Occipital lobe (tissue), 3 donors: ENCODE measurements at places on chromosomes 16 and 17.

DNA sequence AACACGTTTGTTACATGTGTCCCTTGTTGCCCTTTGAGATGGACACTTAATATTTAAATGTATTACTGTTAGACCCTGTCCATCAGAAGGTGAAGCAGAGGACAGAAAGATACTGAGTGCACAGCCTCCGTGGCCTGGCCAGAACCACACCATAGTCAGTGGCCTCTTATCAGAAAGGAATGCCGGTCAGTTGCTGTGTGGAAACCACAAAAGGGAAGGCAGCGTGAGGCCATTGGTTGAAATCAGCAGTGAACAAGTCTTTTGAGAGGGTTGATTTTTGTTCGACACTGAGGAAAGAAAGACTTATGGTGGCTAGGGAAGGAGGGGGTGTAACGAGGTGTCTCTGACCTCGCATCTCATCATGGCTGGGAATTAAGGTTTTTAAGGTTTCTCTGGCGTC lies 85.4 kb upstream of the CLEC18A start:
- no peak for DNase-seq

GRCh38 chr17:72151565-72152386 lies 31.0 kb downstream of the SOX9 start:
- peak; percentile 49 for DNase-seq

GRCh38 chr16:67156143-67156844 lies 3.4 kb downstream of the TRADD start:
- DNase-seq, result no peak

DNA sequence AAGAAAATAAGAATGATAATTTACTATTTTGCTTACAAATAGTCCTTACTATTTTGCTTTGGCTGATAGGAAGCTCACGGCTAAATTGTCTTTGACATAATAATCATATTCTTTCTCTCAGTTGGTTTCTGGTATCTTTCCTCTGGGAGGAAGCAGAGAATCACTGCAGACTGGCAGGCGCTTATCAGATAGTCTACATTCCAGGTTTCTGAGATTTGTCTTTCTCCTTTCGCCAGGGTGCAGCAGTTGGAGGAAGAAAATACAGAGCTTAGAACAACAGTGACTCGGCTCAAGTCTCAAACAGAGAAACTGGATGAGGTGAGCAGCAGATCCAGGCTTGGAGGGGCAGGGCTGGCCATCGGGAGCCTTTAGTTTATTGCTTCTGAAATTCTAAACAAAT lies 136.1 kb downstream of the RAB11FIP4 start:
- DNase-seq, result no peak

- DNase-seq, result no peak
Measured at GRCh38 chr17:61485067-61485775, 33.0 kb downstream of the TBX4 start.

DNA sequence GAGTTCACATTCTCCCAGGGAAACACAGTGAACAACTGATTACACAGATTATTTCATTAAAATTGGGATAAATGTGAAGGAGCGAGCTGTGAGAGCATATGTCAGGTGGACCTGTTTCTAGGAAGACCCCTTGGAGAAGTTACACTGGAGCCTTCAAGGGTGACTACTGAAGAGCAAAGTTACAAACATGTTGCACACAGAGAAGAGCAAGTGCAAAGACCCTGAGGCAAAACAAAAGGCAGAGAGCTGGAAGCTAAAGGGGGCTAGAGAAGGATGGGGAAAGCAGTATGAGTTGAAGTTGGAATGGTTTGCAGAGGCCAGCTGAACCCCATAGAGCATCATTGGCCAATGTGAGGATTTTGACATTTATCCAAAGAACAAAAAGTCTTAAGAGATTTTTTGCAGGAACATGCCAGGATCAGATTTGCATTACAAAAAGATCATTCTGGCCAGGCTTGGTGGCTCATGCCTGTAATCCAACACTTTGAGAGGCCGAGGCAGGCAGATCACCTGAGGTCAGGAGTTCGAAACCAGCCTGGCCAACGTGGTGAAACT lies 14.1 kb downstream of the PDZD9 start:
- DNase-seq, result no peak

DNA sequence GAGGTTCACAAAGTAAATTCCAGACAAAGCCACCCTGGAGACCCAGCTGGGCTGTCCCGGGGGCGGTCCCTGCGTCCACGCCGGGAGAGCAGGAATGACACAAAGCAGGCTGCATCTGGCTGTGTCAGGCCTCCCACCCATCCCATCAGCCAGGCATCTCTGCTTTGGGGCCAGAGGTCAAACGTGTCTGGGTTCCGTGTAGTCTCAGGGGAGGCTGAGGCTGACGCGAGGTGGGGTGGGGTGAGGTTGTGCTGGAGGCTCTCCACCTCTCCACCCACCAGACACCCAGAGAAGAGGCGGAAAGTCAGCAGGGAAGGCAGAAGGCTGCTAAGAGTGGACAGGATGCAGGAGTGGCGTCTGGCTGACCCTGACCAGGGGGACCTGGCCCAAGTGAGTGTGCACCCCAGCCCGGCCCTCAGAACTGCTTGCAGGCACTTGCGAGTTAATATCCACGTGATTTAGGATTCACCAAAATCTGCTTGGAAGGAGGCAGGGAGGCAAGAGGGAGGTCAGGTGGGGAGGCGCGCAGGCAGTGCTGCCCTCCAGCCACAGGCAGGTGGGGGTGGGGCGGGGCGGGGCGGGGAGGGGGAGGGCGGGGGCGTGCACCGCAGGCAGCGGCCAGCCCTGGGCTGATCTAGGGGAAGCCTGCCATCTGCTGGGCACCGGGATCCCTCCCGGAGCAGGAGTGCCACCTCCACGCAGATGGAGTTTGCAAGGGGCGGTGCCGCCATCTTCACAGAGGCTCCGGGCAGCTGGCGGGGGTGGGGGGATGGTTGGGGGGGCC lies 44.3 kb downstream of the TBC1D16 start:
- peak; percentile 75 for DNase-seq

GRCh38 chr17:74415608-74416396 lies 16.1 kb upstream of the GPRC5C start:
- no peak for DNase-seq

DNA sequence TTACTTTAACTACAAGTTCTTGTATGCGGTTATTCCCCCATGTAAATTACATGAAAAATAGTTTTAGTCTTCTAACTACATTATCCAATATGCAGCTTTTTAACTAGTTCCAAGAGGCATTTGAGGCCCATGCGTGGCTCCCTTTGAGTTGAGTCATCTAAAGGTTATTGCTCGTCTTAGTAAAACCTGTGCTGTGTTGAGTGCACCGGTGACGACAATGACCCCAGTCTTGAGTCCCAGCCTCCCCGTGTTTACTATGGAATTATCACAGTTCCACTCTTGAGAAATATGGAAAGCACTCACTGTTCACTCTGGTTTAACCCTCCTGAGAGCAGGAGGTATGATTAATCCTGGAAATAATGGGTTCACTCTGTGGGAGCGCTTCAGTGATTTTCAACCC lies 119.2 kb downstream of the PITPNC1 start:
- no peak for DNase-seq

DNA sequence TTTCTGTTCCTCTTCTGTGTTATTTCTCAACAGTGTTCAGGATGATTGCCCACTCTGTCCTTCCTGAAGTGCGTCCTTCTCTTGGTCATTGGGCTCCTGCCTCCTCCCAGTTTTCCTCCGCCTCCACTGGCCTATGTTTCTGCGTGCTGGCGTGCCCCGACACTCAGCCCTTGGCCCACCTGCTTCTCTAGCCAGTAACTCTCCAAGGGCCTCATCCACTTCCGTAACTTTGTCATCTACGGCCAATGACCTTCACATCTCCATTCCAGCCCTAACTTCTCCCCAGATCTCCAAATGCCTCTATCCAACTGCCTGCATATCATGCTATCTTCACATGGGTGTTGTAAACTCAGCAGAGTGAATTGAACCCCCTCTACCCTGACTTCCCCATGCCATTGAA lies 39.6 kb upstream of the RPL38 start:
- no peak for DNase-seq

- DNase-seq, result no peak
Measured at GRCh38 chr17:20184181-20184580, 175.0 kb downstream of the SPECC1 start.

- DNase-seq, result no peak
Measured at GRCh38 chr16:67025210-67025550, 3.8 kb upstream of the CBFB start.

DNA sequence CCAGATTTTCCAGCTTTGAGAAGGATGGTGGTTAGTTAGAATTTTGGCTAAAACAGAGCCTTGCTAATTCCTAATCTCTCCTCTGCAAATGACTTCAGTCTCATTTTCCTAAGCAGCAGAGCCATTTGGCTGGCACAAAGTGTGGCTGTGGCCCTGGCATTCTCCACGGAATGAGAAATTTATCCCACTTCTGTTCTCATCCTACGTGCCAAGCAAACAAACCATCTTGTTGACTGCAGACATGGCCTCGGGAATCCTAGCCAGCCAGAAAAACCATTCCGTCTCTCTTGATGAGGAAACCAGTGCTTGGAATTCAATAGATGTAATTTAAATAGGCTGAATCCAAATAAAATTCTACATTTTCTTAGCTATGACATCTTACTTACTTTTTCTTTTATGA lies 34.1 kb upstream of the ELAC2 start:
- no peak for DNase-seq
